Neural crest cell (in vitro differentiated cells): ENCODE measurements at places on chromosomes 13 and 19. TPM values are rescaled to one million over a fixed set of nuclear protein-coding genes. Genes with fewer than 3 reads are reported as not detected.

IFNL1 gene
- total RNA-seq, result not detected in 2 replicates

FCHO1 gene
- total RNA-seq, result 10.8 and 12.2 TPM in 2 replicates

CDKN2D gene
- 8.7 and 9.5 TPM in 2 replicates for total RNA-seq

TEX26 gene
- not detected in 2 replicates for total RNA-seq

KLK5 gene
- total RNA-seq, result not detected in 2 replicates

ZIK1 gene
- 27.6 and 29.1 TPM in 2 replicates for total RNA-seq

PSG5 gene
- total RNA-seq, result not detected in 2 replicates

PEG3 gene
- total RNA-seq, result not detected in 2 replicates

SLC27A1 gene
- total RNA-seq, result 17.4 and 17.9 TPM in 2 replicates

ZNF578 gene
- 0.65 and 0.86 TPM in 2 replicates for total RNA-seq

NPAS1 gene
- total RNA-seq, result 1.5 and 1.9 TPM in 2 replicates

ZNF350 gene
- total RNA-seq, result 6.5 and 6.9 TPM in 2 replicates

ZNF382 gene
- total RNA-seq, result 22.1 and 24.7 TPM in 2 replicates

ZNF541 gene
- not detected in 2 replicates for total RNA-seq

SYMPK gene
- total RNA-seq, result 105 and 115 TPM in 2 replicates

PLIN4 gene
- total RNA-seq, result 0.30 and 0.47 TPM in 2 replicates

MISP3 gene
- total RNA-seq, result 0.39 and 0.98 TPM in 2 replicates

CPB2 gene
- 0.43 and 0.44 TPM in 2 replicates for total RNA-seq

ZNF700 gene
- total RNA-seq, result 12.5 and 12.8 TPM in 2 replicates

PVR gene
- total RNA-seq, result 20.4 and 22.5 TPM in 2 replicates

LILRB1 gene
- not detected in 2 replicates for total RNA-seq
